Activated naive CD8-positive, alpha-beta T cell treated with anti-CD3 and anti-CD28 coated beads, Interleukin-2, amount 50 U/mL, for 24 hours (primary cell): ENCODE measurements at places on chromosomes 4 and X.
A peak's percentile ranks its signal among the peaks of the same experiment; 100 is the strongest.

- H3K36me3 ChIP-seq, result no peaks in the 10 kb centered on the region
- H3K27ac ChIP-seq, result no peak overlapping the region
- H3K4me1 ChIP-seq, result peaks cover 5% of the 10 kb centered on the region
- no peak overlapping the region for H3K4me3 ChIP-seq
Observed at GRCh38 chr4:113303315-113303714, 253.9 kb downstream of the ANK2 start.

GRCh38 chr4:142383354-142383753 is 462.7 kb downstream of the INPP4B start:
- no peak overlapping the region for H3K4me3 ChIP-seq
- H3K27me3 ChIP-seq, result no peaks in the 10 kb centered on the region
- peaks cover 72% of the 10 kb centered on the region for H3K4me1 ChIP-seq
- H3K27ac ChIP-seq, result peak overlapping the region; percentile 30
- no peak for DNase-seq
- H3K36me3 ChIP-seq, result peaks cover 39% of the 10 kb centered on the region

GRCh38 chr4:126957987-126958386 is 674.8 kb upstream of the INTU start:
- H3K36me3 ChIP-seq, result no peaks in the 10 kb centered on the region
- H3K27ac ChIP-seq, result no peak overlapping the region
- H3K27me3 ChIP-seq, result no peaks in the 10 kb centered on the region
- no peak for DNase-seq
- no peaks in the 10 kb centered on the region for H3K4me1 ChIP-seq
- H3K4me3 ChIP-seq, result no peak overlapping the region

DNA sequence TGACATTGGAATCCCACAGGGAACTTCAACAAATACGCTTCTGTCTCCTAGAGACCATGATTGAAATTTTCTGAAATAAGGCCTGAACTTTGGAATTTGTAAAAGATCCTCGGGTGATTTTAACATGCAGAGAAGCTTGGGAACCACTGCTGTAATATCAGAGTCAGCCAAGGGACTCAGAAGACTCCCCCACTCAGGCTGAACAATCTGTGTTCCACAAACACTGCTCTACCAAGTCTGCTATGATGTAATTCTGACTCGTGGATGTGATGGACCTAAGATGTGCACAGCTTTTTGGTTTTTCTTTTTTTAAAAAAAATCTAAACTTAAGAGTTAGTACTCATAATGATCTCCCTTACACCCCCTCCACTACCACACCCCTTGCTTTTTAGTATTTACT is 26.0 kb downstream of the LRP2BP start:
- H3K4me1 ChIP-seq, result no peaks in the 10 kb centered on the region
- no peak for DNase-seq
- H3K27ac ChIP-seq, result no peak overlapping the region
- no peaks in the 10 kb centered on the region for H3K27me3 ChIP-seq
- H3K4me3 ChIP-seq, result no peak overlapping the region

DNA sequence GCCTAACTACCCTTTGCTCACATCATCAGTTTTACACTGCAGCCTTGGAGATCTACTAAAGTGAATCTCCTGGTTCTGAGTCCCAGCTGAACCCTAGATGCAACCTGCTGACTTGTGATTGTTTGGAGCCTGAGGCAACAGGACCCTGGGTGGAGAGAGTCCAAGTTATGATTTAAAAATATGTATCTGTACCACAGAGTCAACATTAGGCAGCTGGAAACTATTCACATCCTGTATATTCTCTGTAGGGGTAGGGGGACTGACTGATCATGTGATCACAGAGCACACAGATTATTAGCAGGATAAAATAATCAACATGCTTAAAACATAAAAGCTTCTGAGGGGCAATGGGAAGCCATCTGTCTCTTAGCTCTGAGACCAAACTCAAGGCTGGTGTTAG is 52.1 kb downstream of the CT47B1 start:
- DNase-seq, result no peak
- H3K4me3 ChIP-seq, result no peak overlapping the region
- no peaks in the 10 kb centered on the region for H3K4me1 ChIP-seq
- peaks cover 2% of the 10 kb centered on the region for H3K27me3 ChIP-seq
- no peak overlapping the region for H3K27ac ChIP-seq

DNA sequence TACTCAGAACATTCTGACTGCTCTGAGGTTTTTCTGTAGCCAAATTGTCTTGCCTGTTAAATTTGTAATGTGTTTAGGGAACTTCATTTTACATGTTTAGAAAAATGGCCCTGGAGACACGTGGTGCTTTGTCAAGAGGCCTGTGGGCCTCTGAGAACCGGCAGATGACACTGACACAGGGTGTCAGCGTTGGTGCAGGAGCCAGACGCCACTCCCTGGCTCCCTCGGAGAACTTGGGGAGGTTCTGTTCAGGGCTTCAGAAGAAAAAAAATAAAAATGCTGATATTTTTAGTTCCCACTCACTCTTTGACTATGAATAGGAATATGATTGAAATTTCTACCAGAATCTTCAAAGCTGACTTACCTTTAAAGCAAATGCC is 190.9 kb upstream of the GATB start:
- no peak overlapping the region for H3K4me3 ChIP-seq
- H3K27me3 ChIP-seq, result no peaks in the 10 kb centered on the region
- peaks cover 8% of the 10 kb centered on the region for H3K36me3 ChIP-seq
- no peaks in the 10 kb centered on the region for H3K4me1 ChIP-seq
- no peak overlapping the region for H3K27ac ChIP-seq
- DNase-seq, result no peak

DNA sequence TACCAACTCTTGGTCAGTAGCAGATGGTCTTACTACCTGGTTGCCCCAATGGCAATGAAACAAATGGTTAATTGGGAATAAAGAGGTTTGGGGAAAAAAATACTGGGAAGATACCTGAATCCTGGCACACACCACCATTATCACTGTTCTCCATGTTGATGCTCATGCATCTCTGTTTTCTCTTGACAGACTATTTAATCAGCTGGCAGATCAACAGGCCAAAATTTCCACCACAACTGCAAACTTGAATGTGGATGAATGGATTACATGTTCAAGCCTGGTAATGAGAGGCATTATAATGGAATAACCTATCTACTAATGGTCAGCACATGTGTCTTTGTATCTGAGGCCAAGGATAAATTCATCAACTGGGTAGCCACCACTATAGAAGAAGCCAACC is 45.7 kb downstream of the ZNF721 start:
- H3K27ac ChIP-seq, result no peak overlapping the region
- no peaks in the 10 kb centered on the region for H3K4me1 ChIP-seq
- no peak for DNase-seq
- no peak overlapping the region for H3K4me3 ChIP-seq
- no peaks in the 10 kb centered on the region for H3K27me3 ChIP-seq

DNA sequence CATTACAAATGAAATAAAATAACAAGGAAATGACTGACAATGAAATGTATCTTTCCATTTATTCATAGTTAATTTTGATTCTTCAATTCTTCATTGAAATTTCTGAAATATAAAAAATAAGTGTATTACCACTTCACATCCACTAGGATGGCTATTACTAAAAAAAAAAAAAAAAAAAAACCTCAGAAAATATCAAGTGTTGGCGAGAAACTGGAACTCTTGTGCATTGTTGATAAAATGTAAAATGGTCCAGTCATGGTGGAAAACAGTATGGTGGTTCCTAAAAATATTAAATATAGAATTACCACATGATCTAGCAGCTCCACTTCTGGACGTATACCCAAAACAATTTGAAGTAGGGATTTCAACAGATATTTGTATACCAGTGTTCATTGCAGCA is 22.9 kb downstream of the PGAM4 start:
- no peak overlapping the region for H3K27ac ChIP-seq
- no peaks in the 10 kb centered on the region for H3K27me3 ChIP-seq
- H3K4me3 ChIP-seq, result no peak overlapping the region
- H3K36me3 ChIP-seq, result peaks cover 3% of the 10 kb centered on the region
- DNase-seq, result no peak
- peaks cover 3% of the 10 kb centered on the region for H3K4me1 ChIP-seq

GRCh38 chr4:115537387-115537786 is 424.0 kb upstream of the NDST4 start:
- H3K4me1 ChIP-seq, result no peaks in the 10 kb centered on the region
- no peak for DNase-seq
- no peak overlapping the region for H3K4me3 ChIP-seq

DNA sequence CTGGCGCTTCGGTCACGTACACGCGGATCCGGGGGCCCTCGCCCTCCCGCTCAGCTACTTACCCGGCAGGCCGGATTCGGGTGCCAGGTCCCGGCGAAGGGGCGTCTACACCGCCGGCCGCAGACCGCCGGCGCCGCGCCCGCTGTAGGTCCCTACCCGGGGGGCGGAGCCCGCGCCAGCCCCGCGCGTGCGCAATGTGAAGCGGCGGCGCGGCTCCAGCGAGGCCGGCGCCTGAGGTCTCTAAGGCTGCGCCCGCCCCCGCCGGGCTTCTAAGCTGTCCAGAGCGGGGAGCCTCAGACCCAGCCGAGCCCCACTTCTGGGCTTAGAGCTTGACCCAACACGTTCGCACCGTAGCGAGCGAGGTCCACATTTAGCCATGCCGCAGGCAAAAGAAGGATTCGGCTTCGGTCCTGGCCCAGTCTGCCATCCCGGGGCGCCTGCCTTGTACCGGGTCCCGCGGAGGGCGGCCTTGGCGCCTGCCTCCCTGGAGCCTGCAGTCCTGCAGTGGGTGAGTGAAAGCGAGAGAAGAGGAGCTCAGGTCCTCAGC is at the start of gene ZNF518B:
Gene ZNF518B, minus strand, starts transcription at position 172 of the 547 bp plus-strand sequence. CDS start 11,098 bp downstream, outside the sequence.
- DNase-seq, result peak; percentile 83
- H3K27me3 ChIP-seq, result peaks cover 19% of the 10 kb centered on the region
- peaks cover 27% of the 10 kb centered on the region for H3K36me3 ChIP-seq
- peaks cover 36% of the 10 kb centered on the region for H3K4me1 ChIP-seq
